ENCODE measurements at places on chromosomes 2 and 18. TPM values are rescaled to one million over a fixed set of nuclear protein-coding genes. Genes with fewer than 3 reads are reported as not detected.

DNA sequence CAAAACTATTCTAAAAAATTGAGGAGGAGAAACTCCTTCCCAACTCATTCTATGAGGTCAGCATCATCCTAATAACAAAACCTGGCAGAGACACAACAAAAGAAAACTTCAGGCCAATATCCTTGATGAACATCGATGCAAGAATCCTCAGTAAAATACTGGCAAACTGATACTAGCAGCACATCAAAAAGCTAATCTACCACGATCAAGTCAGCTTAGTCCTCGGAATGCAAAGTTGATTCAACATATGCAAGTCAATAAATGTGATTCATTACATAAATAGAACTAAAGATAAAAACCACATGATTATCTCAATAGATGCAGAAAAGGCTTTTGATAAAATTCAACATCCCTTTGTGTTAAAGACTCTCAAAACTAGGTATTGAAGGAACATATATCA lies 63.1 kb downstream of the EHBP1 start:
- peaks cover 4% of the 10 kb centered on the region for H3K4me1 ChIP-seq
- H3K27me3 ChIP-seq, result no peaks in the 10 kb centered on the region
- no peak overlapping the region for H3K27ac ChIP-seq

KIAA2012 gene
- total RNA-seq, result not detected

HOXD3 gene
- 0.73 TPM for total RNA-seq

- H3K27ac ChIP-seq, result no peak overlapping the region
- H3K27me3 ChIP-seq, result no peaks in the 10 kb centered on the region
- no peaks in the 10 kb centered on the region for H3K36me3 ChIP-seq
These were observed 116.5 kb upstream of the NETO1 start for GRCh38 chr18:72984290-72984689.

- H3K27me3 ChIP-seq, result no peaks in the 10 kb centered on the region
- no peaks in the 10 kb centered on the region for H3K4me1 ChIP-seq
- no peaks in the 10 kb centered on the region for H3K36me3 ChIP-seq
- no peak overlapping the region for H3K4me3 ChIP-seq
- H3K27ac ChIP-seq, result no peak overlapping the region
These were observed 48.4 kb downstream of the GTF3C3 start for GRCh38 chr2:196750977-196751631.

TUBA4B gene
- total RNA-seq, result not detected

- no peak overlapping the region for H3K4me3 ChIP-seq
- no peak for DNase-seq
- H3K4me1 ChIP-seq, result peaks cover 13% of the 10 kb centered on the region
- H3K36me3 ChIP-seq, result no peaks in the 10 kb centered on the region
- H3K27ac ChIP-seq, result no peak overlapping the region
- H3K27me3 ChIP-seq, result no peaks in the 10 kb centered on the region
These were observed 37.5 kb upstream of the SOS1 start for GRCh38 chr2:39158351-39158750.

- DNase-seq, result no peak
- no peak overlapping the region for H3K4me3 ChIP-seq
- no peak overlapping the region for H3K27ac ChIP-seq
- no peaks in the 10 kb centered on the region for H3K36me3 ChIP-seq
- H3K4me1 ChIP-seq, result no peaks in the 10 kb centered on the region
- no peaks in the 10 kb centered on the region for H3K27me3 ChIP-seq
These were observed 18.9 kb downstream of the STON1 start for GRCh38 chr2:48548840-48549239.

DNA sequence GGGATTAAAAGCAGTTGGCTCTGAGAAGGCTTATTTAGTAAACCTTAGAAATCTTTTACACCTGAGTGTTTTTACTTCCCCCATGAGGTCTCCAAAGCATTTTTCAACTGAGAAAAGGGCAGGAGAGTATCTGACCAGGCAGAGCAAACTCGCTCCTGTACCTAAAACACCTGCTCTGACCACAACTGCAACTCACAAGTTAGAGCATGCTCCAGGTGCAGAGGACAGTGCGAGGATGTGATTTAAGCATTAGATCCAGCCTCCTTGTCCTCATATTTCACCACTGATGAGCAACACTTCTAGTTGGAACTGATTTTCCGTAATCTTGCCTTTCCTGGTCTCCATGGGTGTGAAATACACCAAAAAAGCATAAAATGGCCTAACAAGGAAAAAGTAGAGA lies 34.5 kb upstream of the TBC1D8 start:
- H3K4me1 ChIP-seq, result no peaks in the 10 kb centered on the region
- H3K36me3 ChIP-seq, result no peaks in the 10 kb centered on the region
- no peak overlapping the region for H3K4me3 ChIP-seq
- no peaks in the 10 kb centered on the region for H3K27me3 ChIP-seq
- H3K27ac ChIP-seq, result no peak overlapping the region

SIX3 gene
- total RNA-seq, result not detected

PRKAG3 gene
- 70.2 TPM for total RNA-seq

DNA sequence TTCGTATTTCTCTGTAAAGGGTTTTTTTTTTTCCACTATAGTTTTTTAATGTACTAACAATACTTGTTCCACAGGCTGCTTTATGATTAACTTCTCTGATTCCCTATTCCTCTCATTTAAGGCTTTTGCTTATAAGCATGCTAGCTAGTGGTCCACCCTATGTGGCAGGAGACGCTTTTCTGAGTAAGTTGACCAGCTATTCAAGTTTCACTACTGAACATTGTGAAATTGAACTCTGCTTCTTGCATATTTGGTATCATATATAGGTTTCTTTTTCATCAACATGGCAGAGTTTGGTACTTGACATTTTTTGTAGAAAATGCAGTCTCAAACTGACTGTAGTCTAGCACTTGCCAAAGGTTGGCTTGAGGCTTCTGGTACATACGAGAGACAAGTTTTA lies 74.2 kb downstream of the OTX1 start:
- H3K36me3 ChIP-seq, result no peaks in the 10 kb centered on the region
- H3K4me3 ChIP-seq, result no peak overlapping the region
- no peaks in the 10 kb centered on the region for H3K27me3 ChIP-seq
- H3K27ac ChIP-seq, result no peak overlapping the region

TUBB8B gene
- not detected for total RNA-seq

DNA sequence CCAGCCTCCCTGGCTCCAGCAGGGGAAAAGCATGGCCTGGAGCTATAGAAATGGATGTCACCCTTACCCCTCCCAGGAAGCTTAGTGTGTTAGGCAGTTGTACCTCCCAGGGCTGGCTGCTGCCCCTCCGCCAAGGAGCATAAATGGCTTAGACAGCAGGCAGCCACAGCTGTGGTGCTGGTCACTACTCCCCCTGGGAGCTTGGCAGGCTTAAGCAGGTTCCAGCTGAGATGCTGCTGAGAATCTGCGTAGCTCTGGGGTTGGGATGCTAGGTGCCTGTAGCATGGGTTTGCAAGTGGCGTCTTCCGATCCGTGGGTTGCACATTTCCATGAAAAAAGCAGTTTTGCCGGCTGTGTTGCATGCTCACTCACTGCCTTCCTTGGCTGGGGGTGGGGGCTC lies 369.7 kb downstream of the CTNNA2 start:
- no peak overlapping the region for H3K4me3 ChIP-seq
- H3K4me1 ChIP-seq, result no peaks in the 10 kb centered on the region
- no peaks in the 10 kb centered on the region for H3K27me3 ChIP-seq
- no peak overlapping the region for H3K27ac ChIP-seq
- no peaks in the 10 kb centered on the region for H3K36me3 ChIP-seq

- no peaks in the 10 kb centered on the region for H3K36me3 ChIP-seq
- peaks cover 86% of the 10 kb centered on the region for H3K4me1 ChIP-seq
- peak overlapping the region; percentile 96 for H3K27ac ChIP-seq
- H3K27me3 ChIP-seq, result no peaks in the 10 kb centered on the region
- no peak overlapping the region for H3K4me3 ChIP-seq
- peak; percentile 63 for DNase-seq
These were observed 12.6 kb downstream of the CYRIA start for GRCh38 chr2:16653083-16653375.

DNAJC5G gene
- not detected for total RNA-seq

GRCh38 chr2:35932276-35932963 lies 423.2 kb upstream of the CRIM1 start:
- no peak overlapping the region for H3K27ac ChIP-seq
- no peaks in the 10 kb centered on the region for H3K27me3 ChIP-seq
- DNase-seq, result no peak

GRCh38 chr18:35467624-35468016 lies 30.1 kb downstream of the INO80C start:
- DNase-seq, result no peak
- H3K36me3 ChIP-seq, result peaks cover 4% of the 10 kb centered on the region
- no peak overlapping the region for H3K4me3 ChIP-seq
- H3K27ac ChIP-seq, result no peak overlapping the region
- no peaks in the 10 kb centered on the region for H3K4me1 ChIP-seq
- H3K27me3 ChIP-seq, result no peaks in the 10 kb centered on the region

DNA sequence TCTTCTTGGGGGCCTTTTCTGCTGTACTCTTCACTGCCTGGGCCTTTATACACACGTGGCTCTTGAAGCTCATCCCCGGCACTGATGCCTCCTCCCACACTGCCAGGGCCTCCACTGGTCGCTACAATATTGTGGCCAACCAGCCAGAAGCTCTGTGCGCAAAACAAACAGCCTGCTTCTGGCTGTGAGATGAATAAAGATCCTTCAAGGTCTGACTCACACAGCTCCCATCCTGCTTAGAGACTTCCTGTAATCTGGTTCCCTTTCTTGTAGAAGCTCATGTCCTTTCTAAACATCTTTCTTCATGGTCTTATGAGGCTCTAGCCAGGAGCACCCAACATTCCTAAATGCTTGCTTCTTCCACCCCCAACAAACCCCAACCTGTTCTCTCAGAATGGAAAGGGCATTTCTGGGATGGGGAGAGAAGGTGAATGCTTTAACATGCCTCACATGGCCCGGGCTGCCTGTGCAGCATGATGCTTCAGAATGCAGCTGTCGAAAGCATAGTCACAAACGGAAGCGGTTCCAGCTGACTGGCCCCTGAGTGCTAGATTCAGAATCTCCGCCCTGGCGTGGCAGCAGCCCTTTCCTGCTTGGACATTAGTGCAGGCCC lies 24.6 kb downstream of the NRP2 start:
- peak overlapping the region; percentile 64 for H3K27ac ChIP-seq
- H3K4me1 ChIP-seq, result no peaks in the 10 kb centered on the region
- H3K27me3 ChIP-seq, result no peaks in the 10 kb centered on the region
- DNase-seq, result peak; percentile 71
- no peaks in the 10 kb centered on the region for H3K36me3 ChIP-seq
- H3K4me3 ChIP-seq, result no peak overlapping the region

IL36G gene
- not detected for total RNA-seq

DNA sequence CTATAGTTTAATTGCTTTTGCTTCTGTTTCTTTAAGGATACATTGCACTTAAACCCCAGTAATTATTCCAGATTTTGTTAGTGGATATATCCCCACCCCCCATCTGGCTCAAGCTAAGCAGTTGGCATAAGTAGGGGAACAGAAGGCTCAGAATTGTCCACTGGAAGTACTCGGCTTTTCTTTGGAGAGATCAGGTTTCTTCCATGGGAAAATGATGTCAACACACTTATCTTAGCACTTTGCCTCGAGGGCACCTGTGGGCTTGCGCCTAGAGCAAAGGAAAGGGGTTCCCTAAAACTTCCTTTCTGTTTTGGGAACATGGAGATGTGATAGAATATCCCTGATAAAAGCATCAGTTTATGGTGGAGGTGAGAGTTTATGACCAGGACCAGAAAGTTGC lies 130.6 kb downstream of the FMNL2 start:
- DNase-seq, result no peak
- H3K4me1 ChIP-seq, result peaks cover 86% of the 10 kb centered on the region
- no peaks in the 10 kb centered on the region for H3K27me3 ChIP-seq
- peak overlapping the region; percentile 26 for H3K4me3 ChIP-seq

TTLL4 gene
- 10.9 TPM for total RNA-seq

GRCh38 chr18:23551978-23552377 lies 34.3 kb downstream of the NPC1 start:
- peaks cover 97% of the 10 kb centered on the region for H3K36me3 ChIP-seq
- no peaks in the 10 kb centered on the region for H3K27me3 ChIP-seq
- H3K27ac ChIP-seq, result no peak overlapping the region
- H3K4me3 ChIP-seq, result no peak overlapping the region
- no peaks in the 10 kb centered on the region for H3K4me1 ChIP-seq

DNA sequence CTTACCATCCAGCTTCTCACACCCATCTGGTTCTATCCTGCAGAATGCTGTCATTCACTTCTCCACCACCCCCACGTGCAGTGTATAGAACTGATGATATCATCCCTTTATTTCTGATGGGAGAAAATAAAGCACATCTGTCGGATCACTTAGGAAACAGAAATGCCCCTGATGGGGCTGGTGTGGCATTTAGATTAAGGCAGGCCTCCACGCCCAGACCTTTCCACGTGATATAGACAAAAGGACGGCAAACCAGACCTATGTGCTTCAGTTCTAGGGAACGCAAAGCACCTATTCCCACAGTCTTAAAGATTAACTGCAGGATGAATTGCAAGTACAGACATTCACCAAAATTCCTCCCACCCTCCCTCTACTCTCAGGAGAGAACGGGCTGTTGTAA lies 27.6 kb upstream of the CABLES1 start:
- H3K4me1 ChIP-seq, result no peaks in the 10 kb centered on the region
- H3K27me3 ChIP-seq, result no peaks in the 10 kb centered on the region
- no peaks in the 10 kb centered on the region for H3K36me3 ChIP-seq
- no peak overlapping the region for H3K27ac ChIP-seq

- no peaks in the 10 kb centered on the region for H3K4me1 ChIP-seq
- H3K36me3 ChIP-seq, result no peaks in the 10 kb centered on the region
- no peaks in the 10 kb centered on the region for H3K27me3 ChIP-seq
- no peak for DNase-seq
- no peak overlapping the region for H3K4me3 ChIP-seq
These were observed 1108.3 kb upstream of the KLHL29 start for GRCh38 chr2:22276696-22277095.

DNA sequence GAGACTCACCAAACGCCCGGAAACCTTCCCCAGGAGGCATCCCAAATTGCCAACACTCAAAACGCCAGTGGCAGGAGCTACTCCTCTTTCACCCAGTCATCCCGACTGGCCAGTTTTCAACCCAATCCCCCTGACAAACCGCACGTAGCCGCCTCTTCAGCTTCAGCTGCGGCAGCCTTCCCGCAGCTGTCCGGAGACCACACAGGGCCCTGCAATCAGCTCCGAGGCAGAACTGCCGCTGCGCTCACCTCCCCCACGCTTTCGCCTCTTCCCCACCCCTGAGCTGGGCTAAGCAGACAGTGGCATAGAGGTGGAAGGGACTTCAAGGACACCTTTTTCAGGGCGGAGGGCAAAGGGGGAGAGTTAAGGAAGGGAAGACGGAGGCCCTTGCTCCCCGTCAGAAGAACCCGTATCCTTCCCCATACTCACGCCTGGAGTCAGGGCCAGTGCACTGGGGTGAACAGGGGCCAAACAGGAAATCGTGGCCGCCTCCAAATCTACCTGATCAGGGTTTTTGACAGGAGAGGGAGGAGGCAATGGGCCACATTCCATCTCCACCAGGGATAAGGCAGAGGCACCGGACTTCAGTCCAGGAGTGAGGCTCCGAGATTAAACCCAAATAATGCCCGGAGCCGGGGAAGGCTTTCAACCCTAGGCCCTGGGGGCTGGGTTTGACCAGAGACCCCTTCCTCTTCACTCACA lies 16.9 kb downstream of the CYP26B1 start:
- H3K27me3 ChIP-seq, result no peaks in the 10 kb centered on the region
- no peak overlapping the region for H3K27ac ChIP-seq
- H3K4me3 ChIP-seq, result no peak overlapping the region

INHBB gene
- 2.9 TPM for total RNA-seq

REG3A gene
- total RNA-seq, result not detected

Data from psoas muscle (tissue), 8 donors.